Stimulated activated CD4-positive, alpha-beta T cell treated with anti-CD3 and anti-CD28 coated beads, Interleukin-2, amount 100 ng/mL, for 48 hours (primary cell): ENCODE measurements at places on chromosomes 13 and 19.

GRCh38 chr13:45534604-45535003 lies 69.9 kb downstream of the COG3 start:
- no peak for DNase-seq

GRCh38 chr19:10936661-10937084 lies 8.1 kb downstream of the TIMM29 start:
- DNase-seq = peak; percentile 19

DNA sequence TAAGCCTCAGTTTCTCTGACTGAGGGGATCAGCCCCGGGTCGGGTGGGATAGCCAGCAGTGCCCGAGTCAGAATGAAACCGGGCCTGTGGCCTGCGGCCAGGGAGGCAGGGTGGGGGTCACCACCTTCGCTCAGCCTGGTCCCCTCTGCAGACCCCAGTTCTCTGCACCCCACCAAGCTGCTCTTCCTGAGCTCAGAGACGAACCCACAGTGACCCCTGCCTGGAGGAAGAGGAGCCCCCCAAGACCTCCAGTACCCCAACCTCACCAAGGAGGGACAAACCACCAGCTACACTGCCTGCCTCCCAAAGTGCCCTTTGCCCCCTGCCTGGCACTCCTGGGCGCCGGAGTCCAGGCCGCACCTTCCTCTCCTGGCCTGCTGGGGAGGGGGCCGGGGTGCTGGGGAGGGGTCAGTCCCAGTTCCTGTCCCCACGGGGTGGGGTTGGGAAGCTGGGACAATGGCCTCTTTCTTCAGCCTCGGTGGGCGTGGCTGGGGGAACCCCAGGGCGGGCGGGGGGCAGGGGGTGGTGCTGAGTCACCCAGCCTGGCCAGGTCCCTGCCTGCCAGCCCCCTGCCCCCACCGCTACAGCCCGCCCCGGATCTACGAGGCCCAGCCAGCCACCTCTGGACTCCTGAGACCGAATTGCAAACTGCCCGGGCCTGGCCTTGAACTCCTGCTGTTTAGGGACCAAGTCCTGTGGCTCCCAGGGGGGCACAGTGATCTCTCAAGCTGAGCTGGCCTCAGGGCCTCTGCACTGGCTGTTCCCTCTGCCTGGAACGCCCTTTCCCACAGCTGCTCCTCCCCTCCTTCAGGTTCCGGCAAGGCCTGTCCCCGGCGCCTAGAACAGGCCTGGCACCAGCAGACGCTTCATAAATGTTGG lies 14.3 kb downstream of the ZBTB7A start:
- DNase-seq = no peak

DNA sequence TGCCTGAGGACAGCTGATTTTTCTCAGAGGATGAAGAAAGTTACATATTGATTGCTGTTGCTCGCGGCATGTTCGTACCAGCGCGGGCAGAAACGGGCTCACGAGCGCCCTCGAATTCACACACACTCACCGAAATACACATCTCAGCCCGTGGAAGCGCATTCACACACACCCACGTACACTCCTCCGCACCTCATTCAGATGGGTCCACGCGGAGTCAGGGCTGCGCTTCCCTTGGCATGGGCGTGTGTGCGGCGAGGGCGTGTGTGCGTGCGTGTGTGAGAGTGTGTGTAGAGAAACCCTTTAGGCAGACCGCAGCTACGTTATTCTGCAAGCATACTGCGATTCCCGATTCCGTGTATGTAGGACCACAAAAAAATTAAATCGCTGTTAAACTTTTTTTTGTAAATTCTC lies 2.1 kb upstream of the PCDH17 start:
- no peak for DNase-seq

GRCh38 chr13:96403241-96403640 lies 313.3 kb downstream of the HS6ST3 start:
- DNase-seq = no peak

- no peak for DNase-seq
Measured at GRCh38 chr19:13475044-13475443, 31.2 kb downstream of the CACNA1A start.

GRCh38 chr13:47087841-47088240 lies 191.0 kb upstream of the HTR2A start:
- DNase-seq = no peak

DNA sequence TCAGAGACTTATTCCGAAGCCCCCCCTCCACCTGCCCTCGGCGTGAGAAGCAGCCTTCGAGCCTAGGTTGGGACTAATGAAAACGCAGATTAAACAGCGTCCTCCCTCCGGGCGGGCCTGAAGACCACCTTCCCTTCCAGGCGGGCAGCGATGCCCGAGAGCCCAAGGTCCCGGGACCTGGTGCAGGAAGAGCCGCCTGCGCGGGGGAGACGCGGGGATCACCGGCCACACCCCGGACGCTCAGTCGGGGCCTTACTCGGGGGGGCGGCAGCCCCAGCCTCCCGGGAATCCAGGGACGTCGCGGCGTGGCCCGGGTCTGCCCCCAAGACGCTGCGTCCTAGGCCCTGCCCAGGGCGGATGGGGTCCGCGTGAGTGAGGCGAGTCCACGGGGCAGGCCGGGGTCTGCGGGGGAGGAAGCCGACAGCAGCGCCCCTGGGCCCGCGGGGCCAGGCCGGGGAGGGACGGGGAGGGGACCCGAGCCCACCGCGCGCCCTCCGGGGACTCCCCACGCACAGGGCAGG lies 33.3 kb upstream of the SPACA7 start:
- DNase-seq = no peak

- no peak for DNase-seq
Measured at GRCh38 chr13:95660981-95661581, 15.9 kb upstream of the DNAJC3 start.

DNA sequence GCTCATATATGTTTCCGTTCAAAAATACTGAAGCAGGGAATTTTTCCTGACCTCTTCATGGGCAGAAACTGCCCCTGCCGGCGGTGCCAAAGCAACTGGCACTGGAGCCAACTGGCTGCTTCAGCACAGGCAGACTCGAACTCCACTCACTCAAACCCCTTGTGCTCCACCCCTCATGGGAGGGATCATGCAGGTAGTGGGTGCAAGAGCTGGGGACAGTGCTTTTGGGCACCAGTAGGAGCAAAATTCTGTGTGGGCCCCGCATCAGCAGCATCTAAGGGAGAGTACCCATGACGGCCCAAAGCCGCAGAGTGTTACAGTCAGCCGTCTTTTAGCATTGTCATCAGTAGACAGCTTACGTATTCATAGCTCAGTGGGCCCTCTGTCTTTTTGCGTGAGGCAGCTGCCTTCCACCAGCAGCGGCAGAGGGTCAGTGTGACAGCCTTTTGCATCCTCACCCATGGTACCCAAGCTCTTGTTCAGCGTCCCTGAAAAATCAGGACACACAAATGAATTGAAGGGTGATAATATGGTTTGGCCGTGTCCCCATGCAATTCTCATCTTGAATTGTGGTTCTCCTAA lies 393.8 kb downstream of the SLITRK6 start:
- no peak for DNase-seq

DNA sequence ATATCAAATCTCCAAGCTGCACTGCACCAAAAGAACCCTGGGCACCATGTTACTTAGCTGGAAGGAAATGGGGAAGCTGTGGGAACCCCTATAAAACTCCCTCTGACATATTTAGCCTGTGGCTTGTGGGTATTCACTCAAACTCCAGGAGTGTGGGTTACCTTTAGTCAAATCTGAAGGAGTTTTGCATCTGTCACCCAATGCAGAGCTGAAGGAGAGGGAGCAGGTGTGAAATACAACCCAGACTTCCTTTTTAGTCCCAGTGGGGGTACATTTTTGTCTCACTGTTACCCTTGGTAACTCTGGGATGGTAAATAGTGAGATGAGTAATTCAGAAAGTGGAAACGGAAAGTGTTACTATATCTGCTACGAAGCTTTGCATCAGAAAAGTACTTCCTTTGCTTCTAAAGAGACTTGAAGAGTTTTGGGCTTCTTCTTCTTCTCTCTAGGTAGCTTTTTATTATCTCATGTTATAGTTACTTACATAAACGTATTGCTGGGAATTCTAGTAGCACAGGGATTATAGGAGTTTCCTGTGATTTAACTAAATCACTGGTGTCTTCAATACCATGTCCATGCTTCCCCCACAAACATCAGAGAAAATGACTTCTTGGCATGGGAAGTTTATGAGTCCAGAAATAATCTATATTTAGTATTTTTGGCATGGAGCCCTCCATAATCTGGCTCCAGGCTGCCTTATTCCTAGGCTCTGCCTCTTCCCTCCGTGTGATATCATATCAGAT lies 105.9 kb downstream of the AKAP11 start:
- DNase-seq = no peak

GRCh38 chr13:112074139-112074865 lies 7.4 kb downstream of the SOX1 start:
- DNase-seq = no peak

DNA sequence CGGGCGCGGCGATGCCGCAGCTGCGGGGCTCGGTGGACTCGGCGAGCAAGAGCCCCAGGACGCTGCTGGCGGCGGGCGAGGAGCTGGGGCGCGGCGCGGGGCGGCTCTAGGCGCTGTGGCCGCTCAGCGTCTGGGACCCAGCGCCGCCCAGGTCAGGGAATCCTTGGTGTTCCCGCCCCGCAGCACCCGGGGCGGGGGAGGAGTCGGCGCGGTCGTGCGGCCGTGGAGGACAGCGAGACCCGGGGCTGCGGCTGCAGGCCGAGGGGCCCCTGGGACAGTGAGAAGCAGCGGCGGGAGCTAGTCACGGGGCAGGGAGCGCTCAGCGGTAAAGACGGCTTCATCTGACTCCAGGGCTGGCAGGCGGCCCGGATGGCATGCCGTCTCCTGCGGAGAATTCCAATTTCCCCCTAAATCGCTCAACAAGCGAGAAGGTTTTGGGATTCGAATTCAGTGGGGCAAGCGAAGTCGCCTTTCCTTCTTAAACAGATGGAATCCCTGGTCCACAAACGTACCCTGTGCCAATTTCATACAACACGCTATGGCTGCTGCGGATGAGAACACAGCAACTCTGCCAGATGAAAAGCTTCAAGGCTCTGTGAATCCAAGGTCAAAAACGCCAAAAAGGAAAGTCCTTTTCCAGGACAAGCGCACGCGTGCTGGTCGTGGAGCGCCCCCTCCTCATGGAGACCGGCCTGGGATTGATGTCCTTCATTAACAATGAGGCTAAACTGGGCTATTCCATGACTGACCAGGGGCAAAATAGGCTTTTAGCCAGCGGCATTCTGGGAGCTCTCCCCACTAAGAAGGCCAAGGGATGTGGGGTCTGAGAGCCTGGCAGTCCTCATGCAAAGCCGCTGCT lies 4.2 kb upstream of the ZSCAN4 start:
- no peak for DNase-seq

DNA sequence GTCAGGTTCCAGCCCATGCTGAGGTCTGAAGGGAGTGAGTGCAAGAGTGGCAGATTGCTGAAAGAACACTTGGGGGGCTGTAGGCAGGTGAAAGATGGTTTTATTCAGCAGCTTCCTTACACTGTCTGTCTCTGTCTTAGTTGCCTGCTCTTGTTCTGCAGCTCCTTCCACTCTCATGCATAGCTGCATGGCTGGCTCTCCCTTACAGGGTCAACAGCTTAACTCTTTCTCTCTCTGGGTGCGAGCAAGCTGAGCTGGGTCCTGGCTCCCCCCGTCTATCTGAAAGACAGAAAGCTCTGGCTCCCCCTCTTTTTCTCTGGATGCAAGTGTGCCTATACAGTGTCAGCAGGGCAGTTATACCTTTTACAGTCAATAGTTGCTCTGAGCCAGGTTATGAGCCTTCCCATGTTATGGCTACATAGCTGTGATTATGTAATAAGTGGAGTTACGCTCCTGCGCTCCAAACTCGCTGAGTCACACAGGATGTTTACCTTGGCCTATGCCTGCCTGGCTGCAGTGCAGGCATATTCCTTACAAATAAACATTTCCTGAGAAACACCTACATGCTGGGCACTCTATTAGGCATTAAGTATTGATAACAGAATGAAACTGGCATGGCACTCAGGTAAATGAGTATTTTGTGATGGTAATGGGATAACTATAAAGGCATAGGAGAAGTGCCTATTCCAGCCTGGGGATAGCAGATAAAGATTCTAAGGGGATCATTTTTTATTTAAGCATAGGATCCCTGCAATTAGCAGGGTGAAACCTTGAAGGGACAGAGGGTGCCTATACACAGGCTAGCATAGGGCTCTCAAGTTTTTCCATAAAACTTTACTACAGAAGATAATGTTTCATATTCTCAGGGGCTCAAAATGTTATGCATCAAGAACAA lies 826.9 kb upstream of the PCDH9 start:
- DNase-seq = no peak

DNA sequence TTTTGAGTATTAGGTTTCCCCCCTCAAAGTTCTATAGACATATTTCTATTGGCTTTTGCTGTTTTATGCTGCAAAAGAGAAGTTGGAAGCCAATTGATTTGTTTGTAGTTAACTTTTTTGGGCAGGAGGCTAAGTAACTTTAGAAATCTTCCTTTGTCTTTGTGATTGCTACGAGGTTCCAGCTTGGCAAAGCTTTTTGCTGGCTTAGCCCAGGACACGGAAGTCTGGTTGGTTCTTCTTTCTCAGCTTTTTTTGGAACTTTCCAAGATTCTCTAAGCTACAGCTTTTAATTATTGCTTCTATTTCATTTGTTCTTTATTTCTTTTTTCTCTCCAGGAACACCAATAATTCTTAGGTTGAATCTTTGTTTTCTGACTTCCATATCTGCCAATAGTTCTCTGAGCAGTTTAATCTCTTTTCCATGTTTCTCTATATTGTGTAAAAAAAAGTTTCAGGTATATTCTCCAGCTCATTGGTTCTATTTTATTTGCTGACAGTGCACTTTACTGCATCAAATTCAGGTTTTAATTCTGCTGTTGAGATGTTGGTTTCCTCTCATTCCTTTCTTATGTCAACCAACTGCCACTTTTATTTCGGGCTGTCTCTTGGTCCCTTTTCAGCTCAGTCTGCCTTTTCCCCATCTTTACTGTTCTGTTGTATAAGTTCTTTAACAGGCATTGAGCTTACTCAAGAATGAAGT lies 27.8 kb downstream of the MBNL2 start:
- DNase-seq = no peak

GRCh38 chr13:20069956-20070355 lies 90.9 kb downstream of the GJA3 start:
- no peak for DNase-seq

GRCh38 chr13:76634431-76635191 lies 251.6 kb downstream of the KCTD12 start:
- no peak for DNase-seq

DNA sequence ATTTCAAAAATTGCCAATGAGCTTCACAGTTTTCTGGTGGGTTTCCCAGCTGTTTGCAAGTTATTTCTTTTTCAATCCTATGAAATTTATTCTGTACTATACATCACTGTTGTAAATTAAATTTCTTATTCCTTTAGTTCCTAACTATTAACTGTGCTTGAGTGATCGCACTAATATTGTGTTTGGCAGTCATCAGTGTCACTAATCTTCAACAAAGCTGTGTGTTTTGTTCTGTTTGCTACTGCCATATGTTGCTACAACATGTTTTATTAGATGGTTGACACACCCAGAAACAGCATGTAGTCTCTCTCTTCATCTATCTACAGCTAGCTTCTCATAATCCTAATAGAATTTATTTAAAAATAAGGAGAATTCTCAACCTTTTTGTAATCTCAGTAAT lies 453.6 kb upstream of the PRR20A start:
- DNase-seq = no peak

GRCh38 chr13:86882107-86882506 lies 789.1 kb upstream of the SLITRK5 start:
- DNase-seq = no peak

GRCh38 chr19:48772503-48772953 lies 17.2 kb downstream of the FGF21 start:
- no peak for DNase-seq
